Activated T-cell treated with anti-CD3 and anti-CD28 coated beads for 1 hour (primary cell): ENCODE measurements at places on chromosomes 11 and 22.

- no peak for DNase-seq
Measured at GRCh38 chr11:73475549-73476095, 99.4 kb downstream of the RELT start.

- DNase-seq: no peak
Measured at GRCh38 chr11:75872887-75873416, 57.9 kb downstream of the UVRAG start.

DNA sequence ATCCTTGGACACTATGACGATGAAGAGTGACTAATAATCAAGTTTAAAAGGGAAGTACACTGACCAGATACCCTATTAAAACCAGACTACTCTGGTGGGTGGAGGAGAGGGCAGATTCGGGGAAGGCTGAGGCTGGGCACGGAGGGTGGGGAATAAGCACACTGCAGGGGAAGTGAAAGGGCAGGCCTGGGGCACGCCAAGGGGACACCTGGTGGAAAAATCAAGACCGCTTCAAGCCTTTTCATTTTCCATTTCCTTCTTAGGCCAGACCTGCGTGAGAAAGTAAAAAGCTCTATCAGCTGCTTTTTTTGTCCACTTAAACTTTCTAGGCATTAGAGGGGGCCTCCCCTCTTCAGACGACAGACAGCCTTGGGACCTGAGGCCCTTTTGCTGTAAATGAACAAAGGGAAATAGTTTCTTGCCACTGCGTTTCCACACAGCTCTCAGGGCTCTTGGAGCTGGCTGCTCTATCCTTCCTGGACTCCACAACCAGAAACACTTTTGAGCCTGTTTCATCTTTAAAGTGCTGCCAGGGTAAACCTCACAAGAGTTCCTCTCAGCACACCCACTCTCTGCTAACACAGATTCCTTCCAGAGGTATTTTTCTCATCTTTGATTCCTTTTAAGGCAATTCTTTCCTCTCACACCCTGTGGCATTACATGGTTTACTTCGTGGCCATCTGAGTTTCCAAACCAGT is 25.0 kb upstream of the SERPIND1 start:
- no peak for DNase-seq

GRCh38 chr11:118697346-118697745 is 17.9 kb upstream of the TREH start:
- DNase-seq: no peak

- DNase-seq: no peak
Measured at GRCh38 chr22:23774114-23774921, 1.7 kb downstream of the MMP11 start.

- peak; percentile 10 for DNase-seq
Measured at GRCh38 chr11:123020968-123021367, 39.3 kb upstream of the BSX start.

DNA sequence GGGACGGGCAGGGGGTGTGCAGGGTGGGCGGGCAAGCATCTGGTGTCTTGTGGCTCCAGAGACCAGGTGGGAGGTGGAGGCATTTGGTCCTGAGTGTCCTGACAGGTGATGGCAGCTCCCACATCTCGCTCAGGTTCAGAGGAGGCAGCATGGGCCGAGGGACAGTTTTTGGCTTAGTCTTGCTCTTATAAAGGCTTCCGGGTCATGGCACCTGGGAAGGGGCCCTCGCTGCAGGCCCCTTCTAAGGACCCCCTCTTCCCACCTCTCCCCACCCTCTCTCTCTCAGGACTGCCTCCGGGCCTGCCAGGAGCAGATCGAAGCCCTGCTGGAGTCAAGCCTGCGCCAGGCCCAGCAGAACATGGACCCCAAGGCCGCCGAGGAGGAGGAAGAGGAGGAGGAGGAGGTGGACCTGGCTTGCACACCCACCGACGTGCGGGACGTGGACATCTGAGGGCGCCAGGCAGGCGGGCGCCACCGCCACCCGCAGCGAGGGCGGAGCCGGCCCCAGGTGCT is 9.9 kb downstream of the CCND1 start:
- DNase-seq: no peak

DNA sequence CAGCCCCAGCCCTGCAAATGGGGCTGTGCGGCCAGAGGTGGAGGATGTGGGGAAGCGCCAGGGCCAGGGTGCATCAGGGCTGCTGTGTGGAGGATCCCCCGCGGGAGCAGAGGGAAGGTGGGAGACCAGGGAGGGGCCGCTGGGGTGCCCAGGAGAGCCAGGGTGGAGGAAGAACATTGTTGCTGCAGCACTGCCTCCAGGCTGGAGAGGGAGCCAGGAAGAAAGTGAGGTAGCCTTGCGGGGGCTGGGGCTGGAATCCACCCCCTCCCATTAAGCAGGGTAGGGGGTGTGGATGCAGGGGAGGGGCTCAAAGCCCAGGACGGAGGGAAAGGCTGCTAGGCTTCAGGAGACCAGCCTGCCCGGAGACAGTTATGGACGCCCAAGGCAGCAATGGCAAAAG is 15.0 kb downstream of the CABP7 start:
- DNase-seq: no peak

- DNase-seq: no peak
Measured at GRCh38 chr11:76724171-76724768, 53.7 kb upstream of the LRRC32 start.

- no peak for DNase-seq
Measured at GRCh38 chr22:39519681-39520225, 609 bp upstream of the ATF4 start.

GRCh38 chr11:64036087-64037026 is 626 bp downstream of the FLRT1 start:
- no peak for DNase-seq

DNA sequence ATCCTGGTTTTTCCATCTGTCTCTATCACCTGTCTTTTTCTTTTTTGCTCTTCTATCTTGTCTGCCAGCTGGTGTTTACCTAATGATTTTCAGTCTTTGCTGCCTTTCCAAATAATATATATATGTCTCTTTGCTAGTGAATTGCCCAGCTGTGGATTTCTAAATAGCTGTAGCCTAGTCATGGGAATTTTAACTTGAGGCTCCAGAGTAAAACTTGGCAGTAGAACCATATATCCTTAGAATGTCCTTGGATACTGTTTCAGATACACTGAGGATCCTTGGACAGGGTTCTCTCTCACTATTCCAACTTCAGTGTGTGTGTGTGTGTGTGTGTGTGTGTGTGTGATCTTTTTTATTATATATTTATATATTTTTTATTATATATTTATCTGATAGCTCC is 2285.3 kb downstream of the LRRC4C start:
- DNase-seq: no peak

- no peak for DNase-seq
Measured at GRCh38 chr11:121274332-121274991, 18.1 kb upstream of the SC5D start.

- no peak for DNase-seq
Measured at GRCh38 chr11:69380921-69381581, 87.1 kb downstream of the MYEOV start.

DNA sequence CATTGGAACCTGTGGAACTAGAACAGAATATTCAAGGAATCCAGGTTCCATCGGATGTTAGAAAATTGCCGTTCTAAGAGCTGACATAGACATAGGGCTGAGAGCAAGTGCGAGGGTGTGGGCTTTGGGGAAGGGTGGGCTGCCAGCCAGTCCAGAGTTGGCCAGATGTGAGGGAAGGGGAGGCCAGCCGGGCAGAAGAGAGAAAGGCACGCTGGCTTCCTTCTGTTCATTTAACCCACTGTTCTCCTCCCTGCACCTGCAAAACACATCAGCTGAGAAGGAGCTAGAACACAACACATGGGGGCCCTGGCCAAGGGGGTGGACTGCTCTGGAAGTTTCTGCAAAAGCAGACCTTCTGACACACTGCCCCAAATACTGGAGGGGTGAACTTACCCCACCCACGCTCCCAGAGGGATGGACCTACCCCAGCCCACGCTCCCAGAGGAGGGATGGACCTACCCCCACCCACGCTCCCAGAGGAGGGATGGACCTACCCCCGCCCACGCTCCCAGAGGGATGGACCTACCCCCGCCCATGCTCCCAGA is 98.0 kb downstream of the SHANK2 start:
- no peak for DNase-seq

- DNase-seq: no peak
Measured at GRCh38 chr11:8933931-8934330, 1.2 kb upstream of the C11orf16 start.

DNA sequence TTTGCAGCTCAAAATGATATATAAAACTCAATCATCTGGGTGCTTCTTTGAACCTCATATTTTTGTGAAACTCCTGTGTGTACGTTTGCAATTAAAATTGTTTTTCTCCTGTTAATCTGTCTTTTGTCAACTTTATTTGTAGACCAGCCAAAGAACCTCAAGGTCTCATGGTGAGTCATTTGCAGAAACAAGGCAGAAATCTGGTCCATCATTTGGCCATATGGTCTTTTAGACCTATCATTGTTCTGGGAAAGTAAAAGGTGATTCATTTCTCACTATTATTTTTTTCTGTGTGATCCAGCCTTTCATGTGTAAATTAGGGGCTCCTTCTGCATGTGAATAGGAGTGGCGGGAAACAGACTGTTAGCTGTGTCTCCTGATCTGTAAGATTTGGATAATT is 399.1 kb upstream of the DDI1 start:
- no peak for DNase-seq

DNA sequence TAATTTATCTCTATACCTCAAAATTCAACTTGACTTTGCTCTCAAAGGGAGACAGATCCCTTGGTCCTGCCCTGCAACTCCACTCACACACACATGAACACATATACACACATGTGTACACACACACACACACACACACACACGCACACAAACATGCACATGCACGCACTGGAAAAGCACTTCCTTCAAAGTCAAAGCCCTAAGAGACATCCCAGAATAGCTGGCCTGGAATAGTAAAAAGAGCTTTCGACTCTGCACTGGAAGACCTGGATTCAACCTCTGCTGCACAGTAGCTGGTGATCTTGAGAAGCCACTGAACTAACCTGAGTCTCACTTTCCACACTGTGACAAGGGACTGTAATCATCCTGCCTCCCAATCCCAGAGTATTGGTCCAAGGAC is 26.8 kb downstream of the TENM4 start:
- DNase-seq: no peak

- no peak for DNase-seq
Measured at GRCh38 chr11:27370374-27370773, 7.4 kb upstream of the CCDC34 start.

DNA sequence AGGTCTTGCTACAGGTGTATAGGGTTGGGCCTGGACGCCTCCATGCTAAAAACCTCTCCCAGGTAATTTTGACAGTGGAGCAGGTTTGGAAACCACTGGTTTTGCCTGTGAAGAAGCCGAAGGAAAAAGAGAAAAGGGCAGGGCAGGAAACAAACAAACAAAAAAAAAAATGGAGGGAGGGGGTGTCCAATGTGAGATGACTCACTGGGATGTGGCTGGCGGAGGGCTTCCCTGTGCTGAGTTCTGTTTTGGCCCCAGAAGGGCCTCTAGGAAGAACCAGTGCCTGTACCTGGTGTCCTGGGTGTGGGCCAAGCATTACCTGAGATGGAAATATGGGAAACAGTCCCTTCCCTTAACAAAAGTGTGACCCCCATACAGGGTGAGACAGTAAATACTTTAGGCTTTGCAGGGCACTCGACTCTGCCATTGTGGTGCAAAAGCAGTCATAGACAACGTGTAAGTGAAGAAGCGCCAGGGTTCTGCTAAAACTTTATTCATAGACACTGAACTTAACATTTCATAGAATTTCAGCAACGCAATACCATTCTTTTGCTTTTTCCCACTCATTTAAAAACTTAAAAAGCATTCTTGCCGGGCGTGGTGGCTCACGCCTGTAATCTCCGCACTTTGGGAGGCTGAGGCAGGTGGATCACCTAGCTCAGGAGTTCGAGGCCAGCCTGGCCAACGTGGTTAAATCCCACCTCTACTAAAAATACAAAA is 9.5 kb upstream of the DGKZ start:
- no peak for DNase-seq

GRCh38 chr11:26719289-26719973 is 2.4 kb downstream of the SLC5A12 start:
- DNase-seq: no peak

GRCh38 chr22:28730179-28730578 is 11.4 kb downstream of the CHEK2 start:
- no peak for DNase-seq

- no peak for DNase-seq
Measured at GRCh38 chr11:2804189-2804588, 81.4 kb downstream of the CDKN1C start.
